ENCODE measurements at places on chromosomes 6 and 20.
A peak's percentile ranks its signal among the peaks of the same experiment; 100 is the strongest.

DNA sequence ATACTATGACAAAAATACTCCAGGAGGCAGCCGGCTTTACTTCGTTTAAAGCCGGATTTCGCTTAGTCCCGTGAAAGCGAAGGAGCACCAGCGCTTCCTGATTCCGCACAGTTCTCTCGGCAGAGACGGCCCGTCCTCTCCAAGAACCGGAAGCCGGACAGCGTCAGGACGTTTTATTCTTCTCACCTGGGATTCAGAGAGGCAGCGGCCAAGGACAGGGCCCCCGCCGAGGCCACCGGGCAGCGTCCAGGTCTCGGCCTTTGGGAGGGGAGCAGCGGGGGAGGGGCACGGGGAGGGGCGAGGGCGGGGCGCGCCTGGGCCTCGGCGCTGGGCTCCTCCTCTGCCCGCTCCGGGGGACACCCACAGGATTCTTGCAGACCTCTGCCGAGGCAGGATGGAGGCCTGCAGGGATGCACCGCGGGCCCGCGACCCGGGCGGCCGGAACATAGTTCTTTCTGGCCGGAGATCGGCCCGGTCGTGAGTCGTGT is 2.8 kb upstream of the DIDO1 start:
- no peak for DNase-seq

DNA sequence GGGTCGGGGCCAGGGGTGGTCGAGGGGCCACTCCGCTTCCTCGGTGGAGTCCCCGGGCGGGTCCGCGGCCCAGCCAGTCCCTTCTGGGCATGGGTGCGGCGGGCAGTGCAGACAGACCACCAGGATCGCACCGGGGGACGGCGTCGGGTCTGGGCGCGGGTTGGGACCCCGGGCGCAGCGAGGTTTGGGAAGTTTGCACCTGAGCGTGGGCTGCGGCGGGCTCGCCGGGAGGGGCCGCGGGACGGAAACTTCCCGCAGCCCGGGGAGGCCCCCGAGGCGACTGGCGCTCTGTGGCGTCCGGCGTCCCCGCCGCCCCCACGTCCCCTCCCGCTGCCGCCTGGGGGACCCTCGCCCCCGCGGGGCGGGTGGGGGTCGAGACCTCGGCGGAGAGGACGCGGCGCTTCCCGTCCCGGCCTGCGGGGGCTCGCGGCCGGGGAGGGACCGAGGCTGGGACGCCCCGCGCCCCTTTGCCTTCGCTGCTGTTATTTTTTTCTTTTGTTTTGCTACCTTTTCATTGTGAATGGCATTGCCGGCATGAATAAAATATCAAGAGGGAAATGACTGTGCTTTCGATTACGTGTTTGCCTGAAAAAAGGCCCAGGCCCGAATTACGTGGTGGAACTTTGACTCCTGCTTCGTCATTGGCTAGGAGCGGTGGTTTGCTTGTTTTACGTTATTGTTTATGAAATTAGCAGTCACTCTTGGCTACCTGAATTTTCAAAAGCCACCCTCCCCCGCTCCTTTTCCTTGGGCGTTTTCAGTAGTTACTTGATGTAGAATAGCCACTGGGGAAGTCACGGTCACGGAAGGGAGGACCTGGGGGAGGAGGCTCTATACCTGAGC is 703 bp downstream of the SNX9 start:
- peak; percentile 16 for DNase-seq

DNA sequence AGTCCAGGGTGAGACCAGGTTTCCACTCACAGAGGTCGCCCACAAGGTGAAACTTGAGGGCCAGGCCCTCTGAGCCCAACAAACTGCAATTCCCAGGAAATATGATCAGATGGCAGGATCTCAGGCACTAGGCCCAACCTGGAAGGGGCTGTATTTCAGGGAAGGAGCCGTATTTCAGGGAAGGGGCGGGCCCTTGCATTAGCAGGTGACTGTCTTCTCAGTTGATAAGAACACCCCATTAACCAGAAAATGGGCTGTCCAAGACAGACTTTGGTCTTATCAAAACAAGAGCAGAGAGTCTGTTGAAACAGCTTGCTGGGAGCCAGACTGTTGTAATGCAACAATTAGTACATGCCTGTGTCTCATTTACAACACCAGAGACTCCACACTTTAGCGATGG is 10.9 kb upstream of the BNIP5 start:
- DNase-seq = no peak

DNA sequence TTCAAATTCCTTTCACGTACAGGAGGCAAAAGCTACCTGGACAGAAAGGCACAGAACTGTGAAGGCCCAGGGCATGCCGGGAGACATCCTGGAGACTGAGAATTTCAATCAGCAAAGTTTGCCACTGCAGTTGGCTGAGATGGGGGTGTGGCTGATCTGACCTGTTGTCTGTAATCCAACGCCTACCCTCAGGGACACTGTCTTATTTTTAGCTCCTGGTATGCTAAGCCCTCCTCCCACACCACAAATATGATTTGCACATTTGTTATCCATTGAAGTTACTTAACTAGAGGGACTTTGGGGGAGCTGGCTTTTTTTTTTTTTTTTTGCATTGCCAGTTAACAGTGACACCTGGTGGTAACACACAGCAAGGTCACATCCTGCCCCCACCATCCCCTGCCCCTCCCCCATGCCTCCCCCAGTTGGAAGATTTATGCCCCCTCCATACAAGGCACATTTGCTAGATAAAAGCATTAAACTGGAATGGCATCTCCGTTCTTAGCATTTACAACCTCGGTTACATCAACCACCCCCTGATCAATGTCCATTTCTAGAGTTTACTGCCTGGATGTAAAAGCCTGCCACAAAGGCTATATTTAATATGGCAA is 40.4 kb downstream of the TTI1 start:
- peak; percentile 18 for DNase-seq

- DNase-seq = no peak
These were observed 4.0 kb downstream of the PHF10 start for GRCh38 chr6:169720207-169720855.

GRCh38 chr6:109239651-109240321 is 142.5 kb downstream of the CD164 start:
- no peak for DNase-seq

DNA sequence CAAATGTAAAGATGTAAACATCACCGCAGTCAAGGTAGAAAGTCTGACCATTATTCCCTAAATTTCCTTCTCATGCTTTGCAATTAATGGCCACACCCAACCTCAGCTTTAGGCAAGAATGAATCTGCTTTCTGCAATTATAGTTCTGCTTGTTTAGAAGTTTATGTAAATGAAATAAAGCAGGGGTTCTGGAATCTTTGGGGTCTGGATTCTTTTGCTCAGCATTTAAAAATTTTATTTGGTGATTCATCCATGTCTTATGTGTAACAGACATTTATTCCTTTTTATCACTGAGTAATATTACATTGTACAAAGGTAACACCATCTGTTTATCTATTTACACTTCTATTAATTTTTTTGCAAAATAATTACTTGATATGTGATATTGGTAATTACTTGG is 613.6 kb downstream of the UTRN start:
- no peak for DNase-seq

DNA sequence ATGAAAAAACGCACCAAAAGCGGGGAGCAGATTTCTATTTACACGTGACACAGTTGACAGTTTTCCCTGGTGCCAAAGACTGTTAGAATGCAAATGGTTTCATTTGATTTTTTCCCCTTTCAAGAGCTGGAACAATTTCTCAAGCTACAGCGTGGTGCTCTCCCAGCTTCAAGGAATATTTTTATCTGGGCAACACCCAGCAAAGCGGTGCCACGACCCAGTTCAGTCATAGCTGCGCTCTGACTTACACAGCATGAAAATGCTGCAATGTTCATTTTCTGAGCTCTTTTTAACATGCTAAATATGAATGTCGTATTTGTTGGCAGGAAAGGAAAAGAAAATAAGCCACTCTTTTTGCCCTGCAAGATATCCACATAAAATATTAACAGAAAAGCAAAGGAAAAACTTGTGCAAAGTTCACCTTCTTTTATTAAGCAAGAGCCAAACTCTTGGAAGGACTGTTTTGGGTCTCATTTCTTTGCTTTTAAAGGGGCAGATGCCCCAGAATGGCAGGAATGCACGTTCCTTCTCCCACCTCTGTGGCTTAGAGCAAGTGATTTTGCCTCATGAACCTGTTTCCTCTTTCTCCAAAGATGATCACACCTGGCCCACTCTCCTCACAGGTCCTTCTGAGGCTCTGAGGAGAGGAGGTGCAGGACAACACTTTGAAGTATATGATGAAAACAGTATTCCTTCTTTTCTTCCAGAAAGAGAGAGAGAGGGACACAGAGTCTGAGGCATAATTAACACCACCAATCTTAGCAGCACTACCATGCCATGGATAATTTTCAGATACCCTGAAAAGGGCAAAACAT is 47.0 kb downstream of the TTI1 start:
- no peak for DNase-seq

- DNase-seq = no peak
These were observed 34.4 kb upstream of the GCLC start for GRCh38 chr6:53579338-53579737.
